ENCODE measurements at places on chromosomes 7 and 10.
A peak's percentile ranks its signal among the peaks of the same experiment; 100 is the strongest.

DNA sequence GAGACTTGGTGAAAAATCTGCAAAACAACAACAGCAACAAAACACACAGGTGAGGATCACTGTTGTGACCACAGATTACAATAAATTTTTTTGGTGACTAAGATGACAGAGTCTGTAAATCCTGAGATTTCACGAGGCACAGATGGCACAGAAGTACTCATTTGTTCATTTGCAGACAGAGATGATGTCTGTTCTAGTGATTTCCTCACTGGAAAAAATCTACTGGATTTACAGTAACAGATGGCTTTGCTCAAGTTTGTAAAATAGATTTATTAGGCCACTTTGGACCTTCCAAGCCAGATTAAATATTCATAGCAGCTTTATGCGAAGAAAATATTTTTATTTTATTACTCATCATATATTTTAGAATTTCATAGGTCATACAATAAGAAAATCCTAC is 113.5 kb upstream of the IL6 start:
- DNase-seq: no peak

GRCh38 chr7:33050535-33051318 is 11.8 kb downstream of the NT5C3A start:
- DNase-seq: peak; percentile 22

- DNase-seq: no peak
These were observed 17.2 kb upstream of the UBE2H start for GRCh38 chr7:129969881-129970446.

- no peak for DNase-seq
These were observed 87.2 kb downstream of the MDFIC start for GRCh38 chr7:115009139-115009538.

DNA sequence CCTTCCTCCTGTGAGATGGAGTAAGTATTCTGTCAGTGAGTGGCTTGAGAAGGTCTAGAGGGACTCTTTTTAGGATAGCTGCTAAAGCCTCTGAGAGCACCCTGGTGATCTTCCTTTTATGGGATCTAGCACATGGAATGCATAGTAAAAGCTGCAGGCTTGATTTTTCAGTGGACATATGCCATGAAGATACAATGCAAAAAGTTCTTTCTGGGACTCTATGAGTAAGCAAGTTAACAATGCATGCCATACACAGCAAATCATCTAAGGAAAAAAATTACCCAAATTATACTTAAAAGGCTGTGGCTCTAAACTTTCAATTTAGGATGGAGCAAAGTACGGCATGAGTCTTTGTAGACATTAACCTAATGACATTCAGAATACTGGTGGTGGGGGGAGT is 154.5 kb downstream of the SGMS1 start:
- DNase-seq: no peak
